ENCODE measurements at places on chromosomes 11 and 22.
A peak's percentile ranks its signal among the peaks of the same experiment; 100 is the strongest.

- DNase-seq: no peak
Observed at GRCh38 chr11:13772223-13773046, 104.0 kb downstream of the FAR1 start.

- no peak for DNase-seq
Observed at GRCh38 chr22:30262917-30263741, 3.5 kb downstream of the OSM start.

- peak; percentile 84 for DNase-seq
Observed at GRCh38 chr22:46297151-46297812, 612 bp downstream of the GTSE1 start.

GRCh38 chr22:36244522-36245391 is 5.4 kb upstream of the APOL2 start:
- no peak for DNase-seq

Measured in chondrocyte (in vitro differentiated cells).